ENCODE measurements at places on chromosomes 13 and 19. TPM values are rescaled to one million over a fixed set of nuclear protein-coding genes. Genes with fewer than 3 reads are reported as not detected.

DNA sequence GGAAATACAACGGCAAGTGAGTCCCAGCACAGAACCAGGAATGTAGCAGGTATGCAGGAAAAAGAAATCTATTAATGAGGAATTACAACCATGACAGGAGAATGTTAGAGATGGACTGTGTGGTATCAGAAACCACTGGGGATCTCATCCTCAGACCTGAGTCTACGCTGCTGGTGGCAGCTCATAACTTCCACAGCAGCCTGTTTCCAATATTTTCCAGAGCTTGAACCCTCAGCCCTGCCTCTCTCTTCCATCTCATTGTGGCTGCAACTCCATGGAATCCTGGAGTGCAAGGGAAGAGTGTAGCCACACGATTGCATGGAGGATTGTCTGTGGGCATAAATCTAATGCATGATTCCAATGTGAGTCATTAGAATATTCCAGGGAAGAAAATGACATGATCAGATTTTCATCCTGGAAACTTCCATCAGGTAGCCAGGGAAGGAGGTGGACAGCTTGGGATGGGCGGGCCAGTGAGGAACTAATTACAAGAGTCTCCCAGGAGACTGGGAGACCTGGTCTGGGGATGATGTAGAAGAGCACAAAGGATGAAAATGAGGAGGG lies 14.9 kb downstream of the PLA2G4C start:
- no peak for DNase-seq

GRCh38 chr13:32426191-32426989 lies 1.5 kb downstream of the N4BP2L1 start:
- no peak for DNase-seq

GRCh38 chr19:16041299-16041990 lies 34.9 kb upstream of the TPM4 start:
- DNase-seq = peak; percentile 52

DNA sequence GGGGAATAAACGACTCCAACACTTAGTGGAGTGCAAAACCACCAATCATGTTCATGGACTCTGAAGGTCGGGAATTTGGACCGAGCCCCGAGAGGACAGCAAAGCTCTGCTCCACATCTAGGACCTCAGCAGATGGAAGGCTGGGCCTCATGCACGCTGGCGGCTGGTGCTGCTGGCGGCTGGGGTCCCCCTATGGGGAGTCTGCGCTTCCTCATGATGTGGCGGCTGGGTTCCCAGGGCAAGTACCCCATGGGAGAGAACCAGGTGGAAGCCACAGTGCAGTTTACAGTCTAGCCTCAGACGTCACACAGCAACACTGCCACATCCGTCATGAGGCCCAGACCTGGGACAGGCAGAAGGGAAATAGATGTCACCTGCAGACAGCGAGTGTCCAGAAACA lies 13.2 kb downstream of the PEPD start:
- DNase-seq = no peak

GRCh38 chr13:47548294-47548840 lies 452.7 kb downstream of the SUCLA2 start:
- no peak for DNase-seq

DNA sequence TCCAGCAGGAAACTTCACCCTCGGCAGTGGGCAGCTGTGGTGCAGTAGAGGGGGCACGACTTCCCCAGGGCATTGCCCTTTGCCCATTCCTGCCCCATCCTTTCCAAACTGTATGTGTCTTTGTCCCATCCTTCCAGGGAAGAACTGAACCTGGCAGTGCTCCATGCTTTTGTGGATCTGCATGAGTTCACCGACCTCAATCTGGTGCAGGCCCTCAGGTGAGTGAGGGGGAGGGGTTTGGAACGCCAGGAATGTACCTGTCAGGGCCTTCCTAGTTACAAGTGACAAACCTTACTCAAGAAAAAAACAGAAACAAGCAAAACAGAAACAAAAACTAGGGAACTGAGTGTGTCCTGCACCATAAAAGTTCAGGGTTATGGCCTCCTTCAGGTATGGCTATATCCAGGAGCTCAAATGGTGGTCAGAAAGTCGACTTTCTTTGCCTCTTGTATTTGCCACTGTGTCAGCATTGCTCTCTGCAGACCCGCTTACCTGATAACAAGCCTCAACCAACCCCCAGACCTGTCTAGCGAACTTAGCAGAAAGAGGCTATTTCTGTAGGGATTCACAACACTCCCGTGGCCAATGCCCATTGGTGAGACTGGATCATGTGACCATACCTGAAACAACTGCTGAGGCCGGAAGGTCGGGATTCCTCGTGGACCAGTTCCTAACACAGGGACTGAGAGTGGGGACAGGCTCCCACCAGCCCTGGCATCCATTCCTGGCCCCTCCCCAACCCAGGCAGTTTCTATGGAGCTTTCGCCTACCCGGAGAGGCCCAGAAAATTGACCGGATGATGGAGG lies 4.2 kb downstream of the CYTH2 start:
- no peak for DNase-seq

- no peak for DNase-seq
These were observed 35.8 kb upstream of the MEDAG start for GRCh38 chr13:30870049-30870884.

DNA sequence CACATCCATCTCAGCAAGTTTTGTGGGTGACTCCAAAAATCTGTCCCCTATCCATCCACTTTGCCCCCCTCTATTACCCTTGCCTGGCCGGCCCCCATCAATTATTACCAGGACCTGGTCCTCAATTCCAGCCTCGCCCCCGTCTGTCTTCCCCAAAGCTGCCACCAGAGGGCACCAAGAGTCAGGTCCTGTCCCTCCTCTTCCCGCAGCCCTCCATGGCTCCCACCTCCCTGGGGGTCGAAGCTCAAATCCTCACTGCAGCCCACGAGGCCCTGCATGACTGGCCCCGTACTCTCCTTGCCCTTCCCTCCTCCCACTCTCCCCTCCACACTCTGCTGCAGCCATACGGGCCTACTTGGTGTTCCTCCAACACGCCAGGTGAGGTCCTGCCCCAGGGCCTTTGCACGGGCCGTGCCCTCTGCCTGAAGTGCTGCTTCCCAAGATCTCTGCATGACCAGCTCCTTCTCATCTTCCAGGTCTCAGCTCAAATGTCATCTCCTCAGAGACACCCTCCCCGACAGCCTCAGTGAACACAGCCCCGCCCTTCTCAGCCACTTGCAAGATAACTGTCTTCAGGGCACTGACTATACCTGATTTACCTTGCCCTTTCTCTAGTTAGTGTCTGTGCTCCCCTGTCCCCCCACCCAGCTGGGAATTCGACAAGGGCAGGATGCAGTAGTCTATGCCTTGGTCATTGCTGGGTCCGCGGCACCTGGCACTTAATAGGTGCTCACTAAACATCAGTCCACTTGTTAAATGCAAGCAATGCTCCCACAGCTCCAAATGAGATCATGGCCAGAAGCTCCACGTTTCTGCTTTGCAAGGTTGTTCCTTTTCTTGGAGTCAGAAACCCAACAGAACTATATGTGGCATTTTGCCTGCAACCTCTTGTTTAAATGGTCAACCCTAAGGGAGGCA lies 16.8 kb upstream of the SEMA6B start:
- peak; percentile 61 for DNase-seq

DNA sequence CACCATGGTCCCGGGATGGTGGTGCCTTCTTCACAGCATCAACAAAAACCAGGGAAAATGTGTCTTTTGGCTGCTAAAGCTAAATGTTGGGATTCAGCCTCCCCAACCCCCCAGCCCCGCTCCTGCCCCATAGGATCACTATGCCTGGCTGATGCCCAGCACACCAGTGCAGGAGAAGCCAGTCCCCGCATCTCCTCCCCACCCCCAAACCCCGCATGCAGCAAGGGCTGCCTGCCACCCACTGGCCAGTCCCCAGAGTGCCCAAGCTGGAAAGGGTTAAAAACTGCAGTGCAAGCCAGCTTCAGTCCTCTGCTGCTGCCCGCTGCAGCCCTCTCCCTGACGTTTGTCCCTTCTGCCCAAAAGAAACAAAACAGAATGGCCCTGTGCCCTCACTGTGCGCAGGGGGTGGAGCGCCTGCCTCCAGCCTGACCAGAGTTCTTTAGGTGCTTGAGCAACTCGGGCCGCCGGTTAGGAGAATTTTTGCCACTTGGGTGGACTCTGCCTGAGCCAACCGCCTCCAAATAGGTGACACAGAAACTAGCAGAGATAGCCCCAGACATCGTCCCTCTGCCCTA lies 3.7 kb downstream of the CALM3 start:
- DNase-seq = no peak

- peak; percentile 3 for DNase-seq
These were observed 404.4 kb downstream of the SPRY2 start for GRCh38 chr13:79936368-79937136.

DNA sequence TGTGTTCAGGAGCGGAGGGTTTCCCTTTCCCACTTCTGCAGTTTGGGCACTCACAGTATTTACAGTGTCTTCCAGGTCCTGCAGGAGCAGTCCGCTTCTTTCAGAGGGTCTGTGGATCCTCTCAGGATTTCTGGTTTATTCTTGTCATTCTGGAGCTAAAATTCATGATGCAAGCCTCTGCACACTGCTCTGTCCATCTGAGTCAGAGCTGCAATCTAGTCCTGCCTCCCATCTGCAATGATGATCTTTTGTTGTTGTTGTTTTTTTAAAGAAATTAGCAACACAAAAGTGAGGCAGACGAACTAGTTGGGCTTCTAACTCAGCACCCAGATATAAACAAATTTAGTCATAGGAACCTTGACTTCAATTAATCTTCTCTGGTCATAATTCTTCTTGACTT lies 86.5 kb downstream of the DLEU7 start:
- DNase-seq = no peak

- DNase-seq = no peak
These were observed 56.2 kb downstream of the TRPM4 start for GRCh38 chr19:49213791-49214190.

GRCh38 chr13:42732073-42732472 lies 49.3 kb upstream of the FAM216B start:
- no peak for DNase-seq

- DNase-seq = no peak
These were observed 65.8 kb downstream of the ZNF257 start for GRCh38 chr19:22118132-22118531.

DNA sequence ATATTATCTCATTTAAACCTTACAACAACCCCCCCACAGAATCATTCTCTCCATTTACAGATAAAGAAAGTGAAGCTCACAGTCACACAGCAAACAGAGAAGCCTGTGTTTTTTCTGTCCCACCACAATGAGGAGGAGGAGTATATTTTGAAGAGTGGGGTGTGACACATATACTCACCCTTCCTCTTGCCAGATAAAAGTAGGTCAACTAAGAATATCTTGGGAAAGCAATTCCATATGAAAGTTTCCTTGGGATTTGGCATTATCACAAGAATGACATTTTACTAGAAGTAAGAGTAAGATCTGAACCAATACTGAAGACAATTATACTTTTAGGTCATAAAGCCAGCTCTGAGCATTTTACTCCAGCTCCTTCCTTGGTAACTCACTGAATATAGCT lies 287.5 kb upstream of the HTR2A start:
- no peak for DNase-seq

The CYP2A6 gene
- not detected for polyA plus RNA-seq

The KIR3DL2 gene
- polyA plus RNA-seq = not detected

The CALM3 gene
- 232 TPM for polyA plus RNA-seq

The COMP gene
- 0.13 TPM for polyA plus RNA-seq

The SNRNP70 gene
- 210 TPM for polyA plus RNA-seq

The FEM1A gene
- 3.2 TPM for polyA plus RNA-seq

The KLHL1 gene
- polyA plus RNA-seq = not detected

The FPR1 gene
- polyA plus RNA-seq = not detected
